Endothelial cell (in vitro differentiated cells): ENCODE measurements at places on chromosomes 7 and 10.

GRCh38 chr7:150621376-150621775, 10.8 kb downstream of the GIMAP6 start:
- DNase-seq = no peak

GRCh38 chr10:11884706-11885423, 61.7 kb downstream of the PROSER2 start:
- DNase-seq = no peak

GRCh38 chr10:50512214-50512595, 111.6 kb downstream of the SGMS1 start:
- no peak for DNase-seq

DNA sequence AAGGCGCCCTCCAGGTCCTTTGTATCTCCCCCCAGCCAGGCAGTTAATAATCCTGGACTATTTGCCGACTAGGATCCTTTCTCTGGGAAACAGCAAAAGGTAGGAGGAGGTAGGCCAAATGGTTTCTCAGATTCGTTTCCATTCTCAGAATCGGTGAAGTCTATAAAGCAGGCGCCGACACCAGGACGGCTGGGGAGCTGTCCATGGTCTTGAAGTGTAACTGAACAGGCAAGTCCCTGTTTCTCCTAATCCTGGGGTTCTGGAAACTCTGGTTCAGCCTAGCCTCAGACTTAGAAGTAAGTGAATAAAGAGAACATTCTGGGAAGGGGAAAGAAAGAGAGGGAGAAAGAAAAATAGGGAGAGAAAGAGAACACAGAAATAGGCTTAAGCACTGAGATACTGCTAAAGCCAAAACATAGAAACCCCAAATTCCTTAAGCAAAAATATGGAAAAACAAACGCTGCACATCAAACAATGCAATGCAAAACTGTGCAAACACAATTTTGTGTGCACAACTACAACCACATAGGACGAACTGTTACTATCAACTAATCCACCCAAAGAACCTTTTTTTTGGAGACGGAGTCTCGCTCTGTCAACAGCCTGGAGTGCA, 11.1 kb upstream of the INA start:
- DNase-seq = peak; percentile 76

DNA sequence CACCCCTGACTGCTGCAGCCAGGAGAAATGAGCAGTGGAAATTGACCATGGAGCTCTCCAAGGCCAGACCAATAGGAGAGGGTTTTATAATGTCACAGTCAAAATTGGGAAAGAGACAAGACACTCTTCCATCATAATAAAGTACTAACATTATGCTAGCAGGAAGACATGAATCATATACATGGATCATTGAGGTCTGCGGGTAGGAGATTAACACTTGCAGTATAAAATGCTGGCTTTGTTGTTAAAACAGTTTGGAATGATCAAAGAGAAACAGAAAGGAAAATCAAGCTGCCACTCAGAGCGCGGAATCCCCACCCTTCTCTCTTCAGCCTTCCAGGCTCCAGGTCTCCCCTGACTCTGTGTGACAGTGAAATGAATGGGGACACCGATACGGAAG, 53.4 kb upstream of the CALN1 start:
- no peak for DNase-seq
